Activated naive CD8-positive, alpha-beta T cell treated with anti-CD3 and anti-CD28 coated beads for 36 hours (primary cell): ENCODE measurements at places on chromosomes 7 and 10. TPM values are rescaled to one million over a fixed set of nuclear protein-coding genes. Genes with fewer than 3 reads are reported as not detected.

DNA sequence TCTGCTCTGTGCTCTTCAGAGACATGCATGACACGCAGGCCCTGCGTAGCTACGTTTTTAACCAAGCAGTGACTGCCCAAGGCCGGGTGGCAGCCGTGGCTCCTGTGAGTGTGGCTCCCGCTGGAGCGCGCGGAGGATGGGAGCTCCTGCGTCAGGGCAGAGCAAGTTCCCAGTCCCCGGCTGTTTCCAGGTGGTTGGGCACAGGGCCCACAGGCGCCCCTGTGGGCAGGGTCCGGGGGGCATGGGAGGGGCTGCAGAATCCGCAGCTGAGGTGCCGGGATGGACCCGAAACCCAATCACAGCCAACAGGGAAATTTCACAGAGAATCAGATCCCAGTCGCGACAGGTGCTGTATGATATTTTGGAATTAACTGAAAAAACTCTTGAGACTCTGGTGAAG, 9.8 kb downstream of the NKX6-2 start:
- no peak overlapping the region for H3K27ac ChIP-seq
- H3K27me3 ChIP-seq, result no peaks in the 10 kb centered on the region
- H3K36me3 ChIP-seq, result peaks cover 10% of the 10 kb centered on the region
- DNase-seq, result no peak

GRCh38 chr7:135188298-135188984, 17.9 kb upstream of the CYREN start:
- H3K36me3 ChIP-seq, result peaks cover 55% of the 10 kb centered on the region
- DNase-seq, result no peak
- no peak overlapping the region for H3K4me3 ChIP-seq

- no peak overlapping the region for H3K4me3 ChIP-seq
- peaks cover 8% of the 10 kb centered on the region for H3K4me1 ChIP-seq
- H3K27ac ChIP-seq, result no peak overlapping the region
Observed at GRCh38 chr10:25938405-25938804, 4.4 kb downstream of the MYO3A start.

- H3K4me3 ChIP-seq, result no peak overlapping the region
- H3K27me3 ChIP-seq, result no peaks in the 10 kb centered on the region
- H3K27ac ChIP-seq, result no peak overlapping the region
- H3K4me1 ChIP-seq, result peaks cover 16% of the 10 kb centered on the region
- DNase-seq, result no peak
Observed at GRCh38 chr7:38413784-38414183, 140.3 kb upstream of the TARP start.

GRCh38 chr7:94258418-94259300, 136.0 kb upstream of the COL1A2 start:
- H3K36me3 ChIP-seq, result no peaks in the 10 kb centered on the region
- peaks cover 18% of the 10 kb centered on the region for H3K27me3 ChIP-seq
- H3K27ac ChIP-seq, result no peak overlapping the region
- no peak for DNase-seq
- no peaks in the 10 kb centered on the region for H3K4me1 ChIP-seq

- peaks cover 4% of the 10 kb centered on the region for H3K36me3 ChIP-seq
- H3K4me1 ChIP-seq, result peaks cover 28% of the 10 kb centered on the region
- H3K4me3 ChIP-seq, result no peak overlapping the region
- peak overlapping the region; percentile 35 for H3K27ac ChIP-seq
- H3K27me3 ChIP-seq, result no peaks in the 10 kb centered on the region
- peak; percentile 27 for DNase-seq
Observed at GRCh38 chr10:12484941-12485805, 135.8 kb downstream of the CAMK1D start.

PTPN20 gene
- 1.8 TPM for total RNA-seq

GRCh38 chr7:92884218-92884617, 47.8 kb upstream of the CDK6 start:
- peaks cover 10% of the 10 kb centered on the region for H3K4me1 ChIP-seq
- H3K36me3 ChIP-seq, result peaks cover 11% of the 10 kb centered on the region
- H3K27ac ChIP-seq, result no peak overlapping the region
- peaks cover 8% of the 10 kb centered on the region for H3K27me3 ChIP-seq
- no peak for DNase-seq

GRCh38 chr10:47368431-47369180, 15.5 kb downstream of the ZNF488 start:
- DNase-seq, result no peak
- no peaks in the 10 kb centered on the region for H3K36me3 ChIP-seq
- H3K4me3 ChIP-seq, result no peak overlapping the region
- no peaks in the 10 kb centered on the region for H3K27me3 ChIP-seq

- H3K4me1 ChIP-seq, result no peaks in the 10 kb centered on the region
- no peaks in the 10 kb centered on the region for H3K36me3 ChIP-seq
- H3K27me3 ChIP-seq, result no peaks in the 10 kb centered on the region
Observed at GRCh38 chr7:50552139-50552538, 13.1 kb downstream of the DDC start.

LRRD1 gene
- total RNA-seq, result not detected

DNA sequence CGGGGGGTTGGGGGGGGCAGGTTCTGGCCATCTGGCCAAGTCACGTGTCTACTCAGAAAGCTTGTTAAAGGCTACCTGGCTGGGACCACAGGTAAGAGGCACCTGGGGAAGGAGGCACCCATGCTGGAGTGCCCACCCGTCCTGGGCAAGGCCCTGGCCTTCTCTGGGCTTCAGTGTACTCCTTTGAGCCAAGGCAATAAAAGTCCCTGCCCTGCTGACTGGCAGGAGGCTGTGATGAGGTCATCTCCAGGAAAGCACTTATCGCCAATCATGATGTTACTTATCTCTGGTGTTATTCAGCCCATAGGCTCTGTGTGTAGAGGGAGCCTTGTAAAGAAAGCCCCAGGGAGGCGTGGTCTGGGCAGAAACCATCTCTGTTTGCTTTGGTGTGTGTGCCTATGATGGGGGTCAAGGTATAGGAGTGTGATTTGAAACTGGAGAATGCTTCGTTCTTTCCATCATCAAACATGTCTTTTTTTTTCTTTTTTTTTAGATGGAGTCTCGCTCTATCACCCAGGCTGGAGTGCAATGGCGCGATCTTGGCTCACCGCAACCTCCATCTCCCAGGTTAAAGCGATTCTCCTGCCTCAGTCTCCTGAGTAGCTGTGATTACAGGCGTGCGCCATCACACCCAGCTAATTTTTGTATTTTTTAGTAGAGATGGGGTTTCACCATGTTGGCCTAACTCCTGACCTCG, 2.5 kb upstream of the CLDN4 start:
- no peak overlapping the region for H3K4me3 ChIP-seq
- H3K36me3 ChIP-seq, result no peaks in the 10 kb centered on the region
- no peak overlapping the region for H3K27ac ChIP-seq
- DNase-seq, result peak; percentile 20
- peaks cover 22% of the 10 kb centered on the region for H3K27me3 ChIP-seq
- peaks cover 22% of the 10 kb centered on the region for H3K4me1 ChIP-seq

DEPP1 gene
- 0.12 TPM for total RNA-seq

DNA sequence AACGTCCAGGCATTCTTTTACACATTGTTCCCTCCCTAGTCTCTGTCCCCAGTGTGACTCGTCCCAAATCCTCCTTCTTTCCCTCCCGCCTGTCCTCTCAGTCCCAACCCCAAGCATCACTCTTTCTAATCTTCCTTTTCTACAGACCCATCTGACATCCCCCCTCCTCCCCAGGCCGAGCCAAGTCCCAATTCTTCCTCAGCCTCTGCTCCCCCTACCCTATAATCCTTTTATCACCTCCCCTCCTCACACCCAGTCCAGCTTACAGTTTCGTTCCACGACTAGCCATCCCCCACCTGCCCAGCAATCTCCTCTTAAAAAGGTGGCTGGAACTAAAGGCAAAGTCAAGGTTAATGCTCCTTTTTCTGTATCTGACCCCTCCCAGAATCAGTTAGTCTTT, 95.1 kb downstream of the MACC1 start:
- no peaks in the 10 kb centered on the region for H3K4me1 ChIP-seq
- no peak overlapping the region for H3K27ac ChIP-seq
- H3K4me3 ChIP-seq, result no peak overlapping the region
- H3K27me3 ChIP-seq, result no peaks in the 10 kb centered on the region

DNA sequence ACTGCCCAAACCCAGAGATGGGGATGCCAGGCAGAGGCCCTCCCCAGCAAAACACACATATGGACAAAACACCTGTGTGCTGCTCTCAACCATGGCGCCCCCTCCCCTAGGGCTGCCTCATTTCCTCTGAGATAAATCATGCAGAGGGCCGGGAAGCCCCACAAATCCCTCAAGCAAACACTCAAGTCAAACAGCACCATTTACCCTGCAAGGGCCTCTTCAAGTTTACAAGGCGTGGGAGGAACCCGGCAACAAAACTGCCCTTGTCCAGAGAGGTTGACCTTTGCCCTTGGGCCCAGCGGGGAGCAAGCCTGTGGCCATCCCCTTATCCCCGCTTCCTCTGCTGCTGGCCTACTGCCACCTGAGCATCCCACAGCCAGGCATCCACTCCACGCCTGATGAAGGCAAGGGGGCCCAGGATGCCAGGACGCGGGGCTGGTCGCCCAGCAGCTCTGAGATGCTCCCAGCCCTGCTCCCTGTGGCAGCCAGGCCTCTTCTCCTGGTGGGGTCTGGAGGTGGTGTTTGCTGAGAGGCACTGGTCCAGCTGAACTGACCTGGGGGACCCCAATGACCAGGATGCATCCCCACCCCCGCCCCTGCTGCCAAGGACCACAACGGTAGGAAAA, 77.4 kb downstream of the DLG5 start:
- H3K27me3 ChIP-seq, result no peaks in the 10 kb centered on the region
- peaks cover 4% of the 10 kb centered on the region for H3K4me1 ChIP-seq
- no peak overlapping the region for H3K4me3 ChIP-seq
- no peaks in the 10 kb centered on the region for H3K36me3 ChIP-seq
- H3K27ac ChIP-seq, result no peak overlapping the region
- no peak for DNase-seq

DNA sequence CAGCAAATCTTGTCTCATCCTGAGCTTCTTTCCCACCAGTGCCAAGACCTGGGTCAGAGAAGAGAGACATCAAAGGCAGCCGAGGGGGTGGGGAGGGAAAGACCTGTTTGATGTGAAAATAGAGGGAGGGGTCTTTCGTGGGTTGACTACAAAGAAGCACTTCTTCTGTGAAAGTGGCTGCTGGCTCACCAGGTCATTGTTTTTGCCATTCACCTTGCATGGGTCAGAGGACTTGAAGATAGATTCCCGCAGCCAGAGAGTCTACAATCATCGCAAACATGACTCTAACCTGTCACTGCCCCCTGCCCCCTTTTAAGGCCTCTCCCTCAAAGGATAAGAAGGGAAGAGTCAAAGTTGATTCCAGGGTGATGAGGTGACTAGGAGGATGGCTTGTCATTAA, 166.1 kb upstream of the BMPER start:
- no peaks in the 10 kb centered on the region for H3K36me3 ChIP-seq
- DNase-seq, result no peak
- H3K4me1 ChIP-seq, result no peaks in the 10 kb centered on the region
- H3K27ac ChIP-seq, result no peak overlapping the region
- no peaks in the 10 kb centered on the region for H3K27me3 ChIP-seq
